RPMI7951 (cell line): ENCODE measurements at places on chromosomes 4 and X.

GRCh38 chr4:62709618-62710252, 1509.6 kb downstream of the ADGRL3 start:
- DNase-seq: no peak

GRCh38 chr4:165656829-165657490, 216.1 kb upstream of the TLL1 start:
- DNase-seq: no peak

DNA sequence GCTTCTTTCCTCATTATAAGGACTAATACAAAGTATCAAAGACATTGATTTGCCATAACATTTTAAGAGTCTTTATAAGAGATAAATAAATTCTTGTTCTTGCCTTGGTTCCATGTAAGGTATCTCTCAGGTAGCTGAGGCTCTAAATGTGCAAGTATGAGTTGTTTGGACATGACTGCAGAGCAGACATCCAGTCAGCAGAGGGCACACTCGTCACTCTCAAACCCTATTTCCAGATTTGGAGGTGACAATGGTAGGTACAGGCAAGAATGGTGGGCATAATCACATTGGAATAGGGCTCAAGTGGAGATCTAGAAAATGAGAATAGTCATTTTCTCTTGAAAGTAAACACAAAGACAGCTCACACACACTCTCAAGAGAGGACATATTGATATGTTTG, 133.3 kb upstream of the ZIC3 start:
- DNase-seq: no peak

GRCh38 chrX:66005830-66006449, 33.9 kb downstream of the VSIG4 start:
- no peak for DNase-seq

DNA sequence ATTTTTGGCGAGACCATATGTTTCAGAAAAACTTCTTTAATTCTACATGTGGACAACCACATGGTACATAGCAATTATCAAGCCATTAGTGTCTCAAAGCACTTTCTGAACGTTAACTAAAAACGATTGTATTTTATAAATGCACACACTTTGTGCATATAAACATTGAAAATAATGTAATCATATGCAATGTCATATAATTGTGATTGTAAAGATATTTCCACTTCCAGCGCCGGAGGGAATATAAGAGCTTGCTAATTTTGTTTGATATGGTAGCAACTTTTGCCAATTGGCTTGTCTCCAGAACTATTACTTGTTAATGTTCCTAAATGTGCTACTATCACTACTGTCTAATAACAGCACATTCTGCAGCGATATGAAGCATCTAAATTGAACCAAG, 162.3 kb upstream of the SMIM31 start:
- no peak for DNase-seq

DNA sequence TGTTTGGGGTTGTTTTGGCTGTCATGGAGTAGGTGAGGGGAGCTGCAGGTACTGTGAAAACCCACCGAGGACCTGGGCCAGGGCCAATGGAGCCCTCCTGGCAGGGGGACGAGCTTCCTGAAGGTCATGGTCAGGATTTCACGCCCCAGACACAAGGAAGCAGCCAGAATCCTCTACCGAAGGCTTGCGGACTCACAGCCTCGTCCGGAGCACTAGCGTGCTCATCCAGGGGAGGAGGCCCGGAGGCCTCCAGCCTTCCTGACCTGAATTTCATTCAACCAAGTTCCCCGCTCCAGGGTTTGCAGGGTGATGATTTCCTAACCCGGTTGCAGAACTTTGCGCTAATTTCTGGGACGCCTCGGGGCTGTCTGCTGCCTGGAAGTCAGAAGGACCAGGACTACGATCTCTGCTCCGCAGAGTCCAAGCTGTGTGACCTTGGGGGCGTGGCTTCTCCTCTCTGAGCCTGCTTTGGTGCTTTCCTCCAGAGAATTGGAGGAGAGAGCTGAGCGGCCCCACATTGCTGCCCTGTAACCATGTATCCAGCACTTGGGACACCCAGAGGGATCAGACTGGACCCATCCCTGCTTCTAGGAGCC, 56.2 kb upstream of the ADRA2C start:
- DNase-seq: no peak

GRCh38 chr4:93467484-93468155, 360.9 kb upstream of the ATOH1 start:
- no peak for DNase-seq

GRCh38 chrX:308821-309520, 9.6 kb downstream of the GTPBP6 start:
- no peak for DNase-seq
